ENCODE measurements at places on chromosomes 4 and X.

- DNase-seq, result peak; percentile 64
Measured at GRCh38 chrX:115968436-115969252, 201.9 kb upstream of the AGTR2 start.

- no peak for DNase-seq
Measured at GRCh38 chrX:19747652-19748610, 139.5 kb downstream of the SH3KBP1 start.

- no peak for DNase-seq
Measured at GRCh38 chrX:57772637-57773036, 92.6 kb upstream of the NLRP2B start.

DNA sequence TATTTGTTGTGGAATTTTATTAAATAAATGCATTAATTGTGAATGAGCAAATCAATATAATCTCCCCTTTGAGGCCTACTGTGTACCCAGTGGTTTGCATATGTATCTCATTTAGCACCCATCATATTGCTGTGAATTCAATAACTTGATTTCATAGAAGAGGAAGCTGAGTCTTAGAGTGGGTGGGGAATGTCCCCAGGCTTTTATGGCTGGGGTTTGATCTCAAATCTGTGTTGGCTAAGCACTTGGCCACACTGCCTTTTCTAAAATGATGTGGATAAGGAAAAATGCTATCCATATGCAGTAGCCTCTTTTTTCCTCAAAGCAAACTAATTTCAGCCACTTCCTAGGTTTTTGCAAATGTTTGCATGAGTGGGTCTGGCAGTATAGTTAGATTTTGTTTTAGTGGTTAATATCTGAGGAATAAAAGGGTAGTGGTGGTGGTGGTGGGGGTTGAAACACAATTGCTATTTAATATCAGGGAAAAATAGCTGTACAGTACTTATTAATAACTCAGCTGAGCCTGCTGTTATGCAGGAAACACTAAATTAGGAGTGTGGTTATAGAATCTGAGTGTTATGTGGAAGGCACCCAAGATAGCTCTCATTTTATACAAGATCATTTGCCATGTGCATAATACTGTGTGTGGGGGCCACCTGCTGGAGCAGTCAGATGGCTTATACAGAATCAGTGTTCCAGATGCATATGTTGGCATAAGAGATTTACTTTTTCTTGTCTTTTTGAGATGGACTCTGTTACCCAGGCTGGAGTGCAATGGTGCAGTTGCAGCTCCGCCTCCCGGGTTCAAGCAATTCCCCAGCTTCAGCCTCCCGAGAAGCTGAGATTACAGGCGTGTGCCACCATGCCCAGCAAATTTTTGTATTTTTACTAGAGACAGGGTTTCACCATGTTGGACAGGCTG lies 108.0 kb downstream of the TMEM131L start:
- DNase-seq, result peak; percentile 22

- no peak for DNase-seq
Measured at GRCh38 chrX:114134465-114134864, 449.4 kb upstream of the HTR2C start.

GRCh38 chr4:40515037-40515397 lies 114.6 kb downstream of the RBM47 start:
- no peak for DNase-seq

GRCh38 chr4:173797296-173797695 lies 267.3 kb upstream of the HAND2 start:
- DNase-seq, result no peak

DNA sequence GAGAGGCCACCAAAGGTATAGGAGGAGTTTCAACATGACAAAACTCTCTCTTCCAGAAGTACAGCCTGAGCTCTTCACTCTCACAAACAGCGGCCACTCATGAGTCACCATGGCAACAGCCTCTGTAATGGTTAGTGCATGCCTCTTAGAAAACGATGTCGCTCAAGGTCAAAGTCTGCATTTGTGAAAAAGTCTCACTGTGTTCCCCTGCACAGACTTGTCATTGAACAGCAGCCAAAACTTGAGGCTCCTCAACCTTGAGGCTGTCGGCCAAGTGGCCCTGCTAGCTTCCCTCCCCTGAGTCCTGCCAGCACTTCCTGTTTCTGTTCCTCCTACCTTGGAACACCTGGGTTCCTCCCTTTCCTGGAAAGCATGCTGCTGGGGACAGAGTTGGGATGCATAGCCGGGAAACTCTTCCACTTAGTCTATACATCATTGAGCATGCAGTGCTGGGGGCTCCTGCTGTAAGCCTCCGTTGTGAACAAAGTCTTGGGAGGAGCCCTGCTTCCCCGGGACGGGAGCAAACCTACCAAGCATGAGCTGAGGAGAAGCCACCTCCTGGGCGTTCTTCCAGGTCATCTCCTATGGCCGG lies 66.6 kb downstream of the ING2 start:
- DNase-seq, result no peak

- no peak for DNase-seq
Measured at GRCh38 chr4:95107635-95108034, 349.9 kb downstream of the BMPR1B start.

DNA sequence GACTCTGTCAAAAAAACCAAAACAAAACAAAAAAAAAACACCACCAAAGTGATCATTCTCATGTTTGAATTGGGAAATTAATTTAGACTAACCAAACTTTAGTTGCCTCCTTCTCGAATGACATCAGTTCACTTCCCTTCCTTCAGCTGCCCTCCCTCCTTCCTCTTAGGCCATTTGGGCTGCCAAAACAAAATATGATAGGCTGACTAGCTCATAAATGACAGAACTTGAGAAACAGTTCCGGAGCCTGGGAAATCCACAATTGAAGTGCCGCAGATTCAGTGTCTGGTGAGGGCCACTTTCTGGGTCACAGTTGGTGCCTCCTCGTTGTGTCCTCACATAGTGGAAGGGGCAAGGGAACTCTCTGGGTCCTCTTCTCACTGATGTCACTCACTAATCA lies 16.1 kb upstream of the WAS start:
- no peak for DNase-seq

DNA sequence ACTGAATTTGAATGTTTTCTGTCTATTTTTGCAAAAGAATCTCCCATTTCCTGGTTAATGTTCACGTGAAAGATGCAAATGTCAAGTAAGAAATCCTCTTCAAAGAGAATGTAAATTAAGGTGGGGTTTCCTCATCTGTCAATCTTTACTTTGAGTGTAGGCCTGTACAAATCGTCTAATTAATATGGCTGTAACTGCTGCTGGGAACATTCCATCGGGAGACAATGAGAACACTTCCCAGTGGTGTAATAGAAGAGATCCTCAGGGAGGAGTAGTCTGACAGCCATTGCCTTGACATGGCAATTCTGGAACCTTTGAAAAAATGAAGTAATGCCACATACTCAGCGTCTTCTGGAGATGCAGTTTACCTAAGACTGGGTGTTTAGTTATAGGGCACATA lies 3.7 kb downstream of the EREG start:
- DNase-seq, result no peak

- no peak for DNase-seq
Measured at GRCh38 chr4:73853246-73853704, at the start of gene PF4V1. PF4V1 (plus strand) TSS chr4:73853296; CDS start chr4:73853363, 67 bp downstream.

- no peak for DNase-seq
Measured at GRCh38 chrX:38571058-38571457, 9.7 kb downstream of the TSPAN7 start.

DNA sequence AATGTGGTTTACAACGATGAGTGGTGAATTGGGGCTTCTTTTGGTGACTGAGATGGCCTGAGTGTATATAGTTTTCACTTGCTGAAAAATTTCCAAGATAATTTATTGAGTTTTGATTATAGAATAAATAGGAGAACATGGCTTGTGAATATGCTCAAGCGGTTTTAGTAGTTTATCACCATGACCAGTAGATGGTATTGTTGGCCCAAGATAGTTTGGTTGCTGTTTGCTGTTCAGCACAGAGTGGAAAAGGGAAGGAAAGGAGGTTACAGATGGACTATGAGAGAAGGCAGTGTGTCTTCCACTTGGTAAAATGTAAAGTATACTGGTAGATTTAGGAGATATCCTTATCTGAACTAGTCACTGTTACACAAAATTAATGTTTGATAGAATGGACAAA lies 55.8 kb upstream of the POU4F2 start:
- no peak for DNase-seq

GRCh38 chrX:150616179-150616862 lies 47.9 kb downstream of the MTM1 start:
- DNase-seq, result no peak

DNA sequence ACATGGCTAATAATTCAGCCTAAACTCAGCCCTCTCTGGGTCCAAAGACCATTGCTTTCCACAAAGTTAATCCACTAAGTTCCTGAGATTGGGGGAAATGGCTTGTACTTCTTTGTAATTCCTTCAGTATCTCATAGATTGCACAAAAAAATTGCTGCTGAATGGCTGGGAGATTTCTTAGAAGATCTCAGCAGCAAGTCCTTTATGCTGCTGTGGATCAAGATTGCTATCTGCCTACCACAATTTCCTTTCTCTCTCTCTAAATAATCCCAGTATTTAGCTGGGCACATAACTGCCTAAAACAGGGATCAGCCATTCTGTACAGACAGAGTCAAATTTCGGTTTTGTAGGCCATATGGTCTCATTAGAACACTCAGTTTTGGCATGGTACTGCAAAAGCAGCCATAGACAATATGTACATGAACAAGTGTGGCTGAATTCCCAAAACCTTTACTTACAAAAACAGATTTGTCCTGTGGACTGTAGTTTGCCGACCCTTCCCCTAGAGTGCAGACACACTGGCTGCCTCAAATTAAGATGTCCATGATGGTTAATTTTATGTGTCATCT lies 18.5 kb upstream of the HOPX start:
- no peak for DNase-seq

DNA sequence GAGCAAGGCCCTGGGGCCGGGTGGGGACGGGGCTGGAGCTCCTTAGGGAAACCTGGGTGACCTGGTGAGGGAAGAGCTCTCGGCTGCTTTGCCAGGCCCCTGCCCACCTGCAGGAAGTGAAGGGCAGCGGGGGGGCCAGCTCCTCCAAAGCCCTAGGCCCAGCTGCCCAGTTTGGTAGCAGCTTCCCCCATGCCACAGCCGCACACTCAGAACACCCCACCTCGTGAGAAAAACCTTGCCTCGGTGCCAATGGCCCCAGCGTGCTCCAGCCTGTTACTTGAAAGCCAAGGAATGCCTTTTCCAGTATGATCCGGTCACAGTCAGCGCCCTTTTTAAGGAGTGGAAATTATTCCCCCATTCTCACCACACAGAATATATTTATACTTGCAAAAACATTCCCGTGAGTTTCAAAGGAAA lies 38.3 kb downstream of the ACOX3 start:
- DNase-seq, result no peak

DNA sequence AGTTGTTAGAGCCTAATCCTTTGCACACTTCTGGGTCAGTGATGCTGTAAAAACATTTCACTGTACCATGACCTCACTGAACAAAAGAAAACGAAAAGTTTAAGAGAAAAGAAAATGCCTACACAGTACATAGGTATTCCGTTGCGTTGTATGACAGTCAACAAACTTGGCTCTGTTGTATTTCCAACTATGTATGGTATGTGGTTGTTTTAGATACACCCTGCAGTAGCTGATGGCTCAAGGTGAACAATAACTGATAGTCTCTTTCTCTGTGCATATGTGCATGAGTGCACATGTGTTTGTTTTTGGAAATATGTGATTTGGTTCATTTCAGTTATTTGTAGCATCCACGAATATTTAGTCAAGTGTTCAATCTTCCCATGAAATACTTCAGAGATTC lies 176.0 kb downstream of the BMPR1B start:
- no peak for DNase-seq

- DNase-seq, result no peak
Measured at GRCh38 chr4:3613967-3614730, 81.9 kb upstream of the LRPAP1 start.

- no peak for DNase-seq
Measured at GRCh38 chr4:177109769-177110168, 199.9 kb upstream of the NEIL3 start.

GRCh38 chr4:61924131-61924530 lies 724.0 kb downstream of the ADGRL3 start:
- DNase-seq, result no peak

DNA sequence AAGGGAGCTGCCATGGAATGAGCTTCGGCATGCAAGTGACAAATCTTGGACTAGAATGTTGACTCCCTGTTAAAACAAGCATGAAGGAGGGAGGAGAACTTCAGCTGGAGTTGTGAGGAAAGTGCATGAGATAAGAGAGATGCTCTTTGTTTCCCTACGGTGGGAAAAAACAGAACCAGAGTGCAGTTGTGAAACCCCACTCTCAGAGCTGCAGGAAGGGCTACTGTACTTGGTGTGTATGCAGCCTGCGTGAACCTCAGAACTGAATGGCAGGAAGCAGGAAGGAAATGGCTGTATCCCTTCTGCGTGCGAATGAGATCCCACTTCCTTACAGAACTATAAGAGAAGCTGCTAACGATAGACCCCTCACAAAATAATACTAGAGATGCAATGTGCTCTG lies 57.2 kb downstream of the EGF start:
- no peak for DNase-seq

GRCh38 chrX:49188468-49189076 lies 2.4 kb upstream of the PRICKLE3 start:
- no peak for DNase-seq

- no peak for DNase-seq
Measured at GRCh38 chr4:26021417-26022345, 107.7 kb downstream of the SMIM20 start.

- no peak for DNase-seq
Measured at GRCh38 chr4:169132561-169133305, 122.7 kb upstream of the CBR4 start.

GRCh38 chrX:30144971-30145731 lies 70.2 kb upstream of the MAGEB2 start:
- no peak for DNase-seq

GRCh38 chr4:158129694-158130093 lies 43.1 kb downstream of the GASK1B start:
- no peak for DNase-seq

DNA sequence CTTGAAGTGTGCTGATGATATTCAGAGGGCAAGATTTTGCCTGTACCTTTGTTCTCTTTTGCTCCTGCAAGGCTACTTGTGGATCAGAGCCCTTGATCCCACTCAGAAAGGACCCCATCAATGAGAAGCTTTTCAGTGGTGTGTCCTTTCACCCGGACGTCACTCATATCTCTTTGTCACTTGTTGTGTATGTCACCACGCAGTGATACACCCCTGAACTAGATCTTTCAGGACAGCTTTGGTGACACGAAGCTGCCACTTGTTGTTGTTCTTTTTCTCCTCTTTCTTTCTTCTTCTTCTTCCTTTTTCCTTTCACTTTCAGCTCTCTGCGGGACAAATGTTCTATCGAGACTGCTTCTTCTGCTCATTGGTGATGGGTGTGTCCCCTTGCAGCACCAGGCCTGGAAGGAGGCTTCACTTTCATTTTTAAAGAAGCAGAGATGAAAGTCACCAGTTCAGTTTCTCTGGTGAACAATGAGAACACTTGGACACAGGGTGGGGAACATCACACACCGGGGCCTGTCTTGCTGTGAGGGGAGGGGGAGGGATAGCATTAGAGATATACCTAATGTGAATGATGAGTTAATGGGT lies 83.6 kb downstream of the NBDY start:
- DNase-seq, result no peak

GRCh38 chrX:11254417-11255109 lies 38.6 kb upstream of the AMELX start:
- no peak for DNase-seq

Data from anterior cingulate cortex (tissue), 58 donors.